ENCODE measurements at places on chromosomes 13 and 19. TPM values are rescaled to one million over a fixed set of nuclear protein-coding genes. Genes with fewer than 3 reads are reported as not detected.

- no peak for DNase-seq
Observed at GRCh38 chr13:79847882-79848592, 367.1 kb downstream of the NDFIP2 start.

DNA sequence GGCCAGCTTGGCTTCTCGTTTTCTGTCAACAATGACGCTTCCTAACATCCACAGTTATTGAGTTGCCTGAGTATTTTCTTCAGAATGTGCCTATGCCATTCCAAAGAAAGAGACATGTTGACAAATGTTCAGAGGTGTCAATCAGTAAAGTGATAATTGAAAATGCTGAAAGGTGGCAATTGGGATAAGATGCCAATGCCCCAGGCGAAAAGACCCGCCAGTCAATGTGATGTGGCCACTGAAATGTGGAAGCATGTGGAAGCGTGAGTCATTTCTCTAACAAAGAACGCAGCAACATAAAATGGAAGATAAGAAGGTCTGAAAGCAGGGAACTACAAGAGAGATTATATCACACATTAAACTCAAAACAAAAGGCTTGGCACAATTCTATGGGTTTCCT is 882.2 kb upstream of the SLC10A2 start:
- DNase-seq: no peak

KLF5 gene
- 30.2 TPM for polyA plus RNA-seq

GRCh38 chr19:12156223-12157058 is at the start of gene ZNF625:
Gene ZNF625, minus strand, starts transcription at chr19:12156734. Its CDS starts 176 bp downstream, at chr19:12156558.
- peak; percentile 93 for DNase-seq

DNA sequence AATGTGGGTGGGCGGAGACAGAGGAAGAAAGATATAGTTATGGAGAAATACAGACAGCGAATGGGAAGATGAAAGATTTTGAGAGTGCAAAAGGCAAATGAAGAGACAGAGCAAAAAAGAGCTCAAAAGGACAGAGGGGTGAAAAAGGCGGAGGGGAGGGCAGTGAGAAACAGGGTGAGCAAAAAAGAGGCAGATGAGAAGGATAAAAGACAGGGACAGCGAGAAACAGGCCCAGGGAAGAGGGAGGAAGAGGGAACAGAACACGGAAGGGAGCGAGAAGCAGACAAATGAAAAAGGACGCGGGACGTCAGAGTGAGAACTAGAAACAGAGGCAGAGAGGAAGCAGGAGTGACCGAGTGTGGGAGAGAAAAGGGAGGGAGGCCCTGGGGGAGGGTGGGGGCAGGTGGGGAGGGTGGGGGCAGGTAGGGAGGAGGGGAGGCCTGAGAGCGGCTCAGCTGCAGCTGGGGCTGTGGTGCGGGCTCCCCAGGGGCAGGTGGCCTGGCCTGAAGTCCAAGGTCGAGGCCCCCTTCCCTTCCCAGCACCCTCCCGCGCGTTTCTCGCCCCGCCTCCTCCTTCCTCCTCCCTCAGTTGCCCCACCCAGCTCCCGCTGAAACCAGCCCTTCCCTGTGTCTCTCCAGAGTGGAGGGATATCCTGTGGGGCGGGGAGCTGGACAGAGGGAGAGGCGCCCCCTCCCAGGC is 2.9 kb downstream of the KLK1 start:
- DNase-seq: no peak

Data from left kidney (tissue), 8 donors.